Left ventricle myocardium inferior (tissue), 1 donor: ENCODE measurements at places on chromosomes 7 and 10. TPM values are rescaled to one million over a fixed set of nuclear protein-coding genes. Genes with fewer than 3 reads are reported as not detected.
A peak's percentile ranks its signal among the peaks of the same experiment; 100 is the strongest.

DNA sequence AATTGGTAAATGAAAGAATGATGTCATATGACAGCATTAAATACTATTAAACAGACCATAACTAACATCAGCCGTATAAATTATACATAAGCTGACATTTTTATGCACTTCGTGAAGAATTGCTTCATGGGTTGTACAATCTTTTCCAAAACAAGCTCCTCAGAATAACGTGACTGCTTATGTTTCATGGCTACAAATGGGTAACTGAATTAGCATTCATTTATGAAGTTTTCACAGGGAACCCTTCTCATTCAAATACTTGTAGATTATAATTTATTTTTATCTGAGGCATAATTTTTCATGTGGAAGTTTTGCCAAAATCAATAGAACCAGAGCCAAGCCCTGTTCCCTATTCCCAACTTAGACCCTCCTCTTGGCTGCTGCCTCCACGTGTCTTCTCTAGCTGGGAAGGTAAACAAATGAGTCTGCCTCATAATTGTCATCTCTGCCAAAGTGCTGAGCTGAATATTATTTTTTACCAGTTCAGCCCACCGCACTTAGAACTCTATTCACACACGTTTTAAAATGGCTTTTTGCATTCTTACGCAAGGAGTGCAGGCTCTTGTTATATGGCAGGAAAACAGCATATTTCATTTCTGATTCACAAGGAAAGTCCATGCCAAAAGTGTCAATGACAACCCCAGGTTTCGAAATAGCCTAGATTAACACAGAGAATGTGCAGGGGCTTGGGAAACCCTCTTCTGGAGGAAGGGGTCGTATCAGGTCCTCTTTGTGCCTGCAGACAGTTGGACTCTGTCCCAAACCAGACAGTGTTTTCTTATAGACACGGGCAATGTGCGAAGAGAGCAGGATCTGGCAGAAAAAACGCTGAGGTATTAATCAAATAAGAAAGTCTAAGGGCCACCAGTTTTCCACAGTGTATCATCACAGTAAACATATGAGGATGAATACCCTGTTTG is 370.7 kb upstream of the MGMT start:
- peak; percentile 28 for DNase-seq

- no peak for DNase-seq
These were observed 22.0 kb upstream of the LMTK2 start for GRCh38 chr7:98084631-98085030.

Gene ITGB8
- total RNA-seq = 1.5 TPM

DNA sequence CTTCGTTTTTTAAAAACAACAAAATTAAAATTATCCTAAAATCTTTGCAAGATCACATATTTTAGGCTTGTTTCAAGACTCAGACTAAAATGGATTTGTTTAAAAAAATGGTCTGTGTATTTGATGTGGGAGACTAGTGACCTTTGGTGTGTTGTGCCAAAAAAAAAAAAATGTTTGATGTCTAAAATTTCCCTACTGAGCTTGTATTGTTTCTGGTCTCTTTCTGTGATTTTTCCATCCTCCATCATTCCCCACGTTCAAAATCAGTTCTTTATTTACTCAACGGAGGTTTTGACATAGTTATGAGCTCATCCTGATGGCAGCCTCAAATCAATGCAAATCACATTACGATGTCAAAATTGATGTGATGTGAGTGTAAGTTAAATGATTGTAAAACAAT is 326.2 kb downstream of the RNLS start:
- DNase-seq = no peak

Gene SYT15
- 1.9 TPM for total RNA-seq

Gene PIP
- total RNA-seq = not detected

GRCh38 chr10:28556142-28556541 is 23.2 kb downstream of the WAC start:
- no peak for DNase-seq

- DNase-seq = no peak
These were observed 343.8 kb downstream of the KCNMA1 start for GRCh38 chr10:77293773-77294172.

Gene C10orf105
- total RNA-seq = 0.05 TPM

Gene CFAP70
- 2.0 TPM for total RNA-seq

DNA sequence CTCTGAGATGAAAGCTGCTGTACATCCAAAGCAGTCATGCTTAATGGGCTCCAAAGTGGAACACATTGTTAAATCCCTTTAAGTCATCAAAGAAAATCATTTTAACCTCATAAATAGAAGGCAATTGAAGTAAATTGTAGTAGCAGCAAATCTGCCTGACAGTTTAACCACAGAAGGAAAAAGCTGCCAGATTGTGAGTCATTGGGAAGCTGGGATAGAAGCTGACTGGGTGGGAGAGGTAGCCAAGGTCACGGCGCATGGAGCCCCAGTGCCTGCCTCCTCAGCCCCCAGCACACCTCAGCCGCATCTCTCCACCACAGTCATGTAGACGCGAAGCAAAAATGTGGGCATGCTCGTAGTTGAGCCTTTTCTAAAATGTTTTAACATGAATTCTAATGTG is 44.0 kb downstream of the TARP start:
- DNase-seq = no peak

GRCh38 chr7:100779359-100779758 is 46.0 kb downstream of the ZAN start:
- DNase-seq = no peak

Gene DMBT1
- total RNA-seq = 0.44 TPM

DNA sequence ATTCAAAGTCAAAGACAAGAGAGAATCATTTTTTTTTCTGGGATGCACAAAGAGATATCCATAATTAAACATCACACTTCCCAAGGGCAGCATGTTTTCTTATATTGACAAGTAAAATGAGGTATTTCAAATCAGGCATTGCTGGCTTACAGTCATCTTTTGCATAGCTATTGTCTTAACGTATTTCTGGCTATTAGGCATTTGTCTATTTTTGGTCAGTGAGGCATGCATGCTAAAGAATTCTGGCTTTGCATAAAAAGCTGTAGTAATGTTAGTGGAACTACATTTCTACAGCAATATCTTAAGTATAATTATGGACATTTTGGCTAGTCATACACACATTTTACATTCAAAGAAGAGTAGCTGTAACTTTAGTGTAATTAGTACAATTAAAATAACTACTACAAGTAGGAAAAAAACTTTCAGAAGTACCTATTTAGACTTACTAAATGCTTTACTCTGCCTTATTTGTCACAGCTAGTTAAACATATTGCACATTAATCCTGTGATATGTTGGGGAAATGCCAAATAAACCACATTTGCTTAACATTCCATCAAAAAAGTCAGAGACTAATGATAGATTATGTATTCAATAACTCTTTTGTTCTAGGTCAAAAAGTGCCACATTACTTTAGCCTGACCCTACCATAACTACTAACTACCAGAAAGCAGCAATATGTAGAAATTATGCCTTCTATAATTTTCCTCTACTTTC is 76.4 kb downstream of the RELN start:
- no peak for DNase-seq

Gene HPSE2
- not detected for total RNA-seq

Gene HYAL4
- not detected for total RNA-seq

DNA sequence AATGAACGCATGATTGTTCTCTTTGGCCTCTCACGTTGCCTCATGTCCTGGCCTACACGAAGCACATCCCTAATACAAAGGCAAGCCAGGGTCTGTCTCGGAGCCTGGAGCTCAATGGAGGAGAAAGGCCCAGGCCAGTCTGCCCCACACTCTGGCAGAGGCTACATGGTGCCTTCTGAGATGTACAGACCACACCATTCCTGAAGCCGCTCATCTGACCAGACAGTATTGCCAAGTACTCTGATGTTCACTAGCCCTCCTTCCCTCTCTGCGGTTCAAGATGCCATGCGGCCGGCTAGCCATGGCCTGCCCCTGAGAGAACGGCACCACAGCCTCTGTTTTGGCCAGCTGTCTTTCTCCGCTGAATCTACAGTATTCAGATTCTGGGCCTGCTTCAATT is 5.9 kb downstream of the BNIP3 start:
- DNase-seq = no peak

GRCh38 chr7:105675934-105676371 is 94.7 kb upstream of the EFCAB10 start:
- peak; percentile 67 for DNase-seq

DNA sequence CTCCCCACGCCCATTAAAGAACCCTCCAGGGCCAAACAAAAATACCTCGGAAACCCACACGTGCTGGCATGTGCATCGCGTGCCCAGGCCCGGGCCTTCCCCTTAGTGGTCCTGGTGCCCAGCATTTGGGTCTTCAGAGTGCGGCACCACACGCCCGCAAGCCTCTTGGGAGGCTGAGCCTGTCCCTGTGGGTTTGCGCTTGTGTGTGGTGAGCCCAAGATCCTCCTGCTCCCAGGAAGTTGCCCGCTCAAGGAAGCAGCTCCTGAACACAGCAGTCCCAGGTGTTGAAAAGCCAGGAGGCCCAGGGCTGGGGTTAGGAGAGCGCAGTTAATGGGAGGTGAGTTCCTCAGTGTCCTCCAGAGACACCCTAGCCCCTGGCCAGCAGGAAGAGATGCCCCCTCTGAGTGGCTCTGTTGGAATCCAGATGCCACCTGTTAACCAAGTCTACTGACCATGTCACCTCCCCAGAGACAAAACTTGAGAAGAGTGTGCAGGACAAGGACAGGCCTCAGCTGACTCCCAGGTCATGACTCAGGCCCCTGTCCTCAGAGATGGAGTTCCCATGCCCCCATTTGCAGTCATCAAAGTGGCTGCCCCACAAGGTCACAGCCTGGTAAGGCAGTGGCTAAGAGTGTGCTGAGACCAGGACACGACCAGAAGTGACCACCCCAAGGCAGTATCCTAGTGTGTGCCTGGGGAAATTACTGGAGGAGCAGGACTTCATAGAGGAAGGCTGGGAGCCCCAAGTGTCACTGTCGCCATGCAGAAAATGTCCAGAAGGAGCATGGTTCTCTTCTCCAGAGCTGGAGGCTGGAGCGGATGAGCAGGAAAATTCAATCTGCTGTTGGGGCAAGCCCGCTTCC is 5.2 kb downstream of the FZD9 start:
- no peak for DNase-seq

DNA sequence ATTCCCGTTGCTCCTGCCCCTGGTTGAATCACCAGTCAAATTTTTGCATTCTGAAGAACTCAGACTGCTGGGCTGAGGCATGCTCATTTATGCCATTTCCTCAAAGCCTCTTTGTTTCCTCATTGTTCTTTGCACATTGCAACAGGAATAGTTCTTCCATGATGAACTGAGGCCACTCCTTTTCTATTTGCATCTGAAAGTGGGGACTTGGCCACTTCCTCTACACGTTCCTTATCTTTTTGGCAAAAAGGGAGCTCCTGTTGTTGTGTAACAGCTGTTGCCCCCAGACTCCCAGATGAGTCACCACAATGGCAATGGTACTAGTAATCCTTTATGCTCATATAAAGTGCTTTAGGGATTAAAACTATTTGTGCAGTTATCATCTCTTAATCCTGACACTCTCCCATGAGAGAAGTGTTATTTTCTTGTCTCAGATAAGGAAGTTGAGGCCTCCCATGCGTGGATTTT is 20.1 kb upstream of the ITPRID1 start:
- DNase-seq = no peak

Gene ZNF727
- 3.1 TPM for total RNA-seq

Gene THSD7A
- total RNA-seq = 1.6 TPM
